ENCODE measurements at places on chromosomes 3 and 15.

GRCh38 chr15:46710401-46710960, 1006.8 kb upstream of the SEMA6D start:
- DNase-seq: no peak

DNA sequence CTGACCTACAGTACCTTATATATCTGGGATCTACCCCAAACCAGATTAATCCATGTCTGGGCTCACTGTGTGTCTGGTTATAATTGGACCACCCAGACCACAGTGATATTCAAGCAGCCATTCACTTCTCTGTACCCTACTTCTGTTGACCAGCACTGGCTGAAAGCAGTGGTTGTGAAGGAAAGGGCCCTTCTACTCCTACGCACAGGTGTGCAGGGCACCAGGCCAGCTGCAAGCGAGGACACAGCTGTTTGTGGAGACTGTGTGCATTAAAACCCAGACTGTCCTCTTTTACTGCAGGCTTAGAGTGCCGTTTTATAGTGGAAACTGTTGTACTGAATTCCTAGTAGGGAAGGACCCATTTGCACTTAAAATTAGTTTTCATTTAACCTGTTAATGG, 29.5 kb downstream of the CTDSPL start:
- no peak for DNase-seq

GRCh38 chr3:42830437-42831320, 21.4 kb downstream of the ACKR2 start:
- no peak for DNase-seq

DNA sequence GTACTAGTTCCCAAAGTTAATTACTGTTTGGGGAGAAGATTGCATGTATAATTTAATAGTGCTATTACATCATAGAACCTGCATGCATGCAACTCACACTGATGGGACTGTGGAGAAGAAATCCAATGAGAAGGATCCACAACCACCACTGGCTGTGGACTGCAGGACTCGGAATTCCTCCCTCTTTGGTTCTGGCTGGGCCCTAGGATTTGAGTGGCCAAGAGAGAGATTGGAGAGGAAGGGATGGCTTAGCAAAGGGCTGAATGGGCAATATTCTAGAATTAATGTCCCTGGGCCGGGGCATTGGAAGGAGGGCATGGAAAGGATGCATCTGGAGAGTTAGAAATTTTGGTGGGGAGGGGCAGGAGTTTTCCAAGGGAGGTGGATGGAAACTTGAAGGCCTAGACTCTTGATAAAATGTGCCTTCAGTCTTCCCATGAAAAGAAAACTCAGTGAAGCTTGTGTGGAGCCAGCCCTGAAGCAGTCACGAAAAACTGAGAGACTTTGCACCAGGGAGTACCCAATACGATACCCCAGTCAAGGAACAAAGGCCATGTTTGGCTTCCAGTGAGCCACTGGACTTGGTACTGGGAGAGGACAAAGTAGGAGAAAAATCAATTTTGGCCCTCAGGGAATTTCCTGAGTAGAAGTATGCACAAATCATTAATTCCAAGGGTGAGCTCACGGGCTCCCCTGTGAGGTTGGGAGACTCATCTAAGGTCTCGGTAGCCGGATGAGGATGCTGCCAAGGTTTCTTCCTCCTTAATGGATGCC, 31.4 kb upstream of the TPM1 start:
- DNase-seq: no peak

DNA sequence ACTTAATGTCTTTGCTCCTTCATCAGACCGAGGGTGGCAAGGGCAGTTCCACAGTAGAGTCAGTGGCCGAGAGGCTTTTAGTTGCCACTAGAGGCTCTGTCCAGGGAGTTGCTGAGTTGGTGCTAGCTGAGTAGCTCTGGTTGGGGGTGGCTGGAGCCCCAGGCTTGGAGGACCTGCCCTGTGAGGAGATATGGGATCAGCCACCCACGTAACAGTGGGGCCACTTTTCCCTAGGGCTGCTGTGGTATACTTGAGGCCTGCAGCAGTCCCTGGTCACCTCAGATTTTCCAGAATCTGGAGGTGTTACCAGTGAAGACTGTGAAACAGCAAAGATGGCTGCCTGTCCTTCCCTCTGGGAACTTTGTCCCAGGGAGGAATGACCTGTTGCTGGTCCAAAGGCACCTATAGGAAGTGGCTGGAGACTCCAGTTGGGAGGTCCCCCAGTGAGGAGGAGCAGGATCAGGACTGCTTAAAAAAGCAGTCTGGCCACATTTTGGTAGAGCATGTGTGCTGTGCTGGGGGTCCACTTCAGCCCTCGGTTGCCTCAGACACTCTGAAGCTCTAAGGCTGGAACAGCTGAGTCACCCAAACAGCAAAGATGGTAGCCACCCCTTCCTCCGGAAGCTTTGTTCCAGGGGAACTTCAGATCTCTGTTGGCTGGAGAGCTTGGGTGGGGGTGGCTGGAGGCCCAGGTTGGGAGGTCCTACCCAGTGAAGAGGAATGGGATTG, 72.9 kb downstream of the AKAP13 start:
- no peak for DNase-seq

- DNase-seq: peak; percentile 22
Observed at GRCh38 chr15:79970624-79971434, at the start of gene BCL2A1. BCL2A1 (minus strand) TSS chr15:79971196; CDS start chr15:79971119, 77 bp downstream.

DNA sequence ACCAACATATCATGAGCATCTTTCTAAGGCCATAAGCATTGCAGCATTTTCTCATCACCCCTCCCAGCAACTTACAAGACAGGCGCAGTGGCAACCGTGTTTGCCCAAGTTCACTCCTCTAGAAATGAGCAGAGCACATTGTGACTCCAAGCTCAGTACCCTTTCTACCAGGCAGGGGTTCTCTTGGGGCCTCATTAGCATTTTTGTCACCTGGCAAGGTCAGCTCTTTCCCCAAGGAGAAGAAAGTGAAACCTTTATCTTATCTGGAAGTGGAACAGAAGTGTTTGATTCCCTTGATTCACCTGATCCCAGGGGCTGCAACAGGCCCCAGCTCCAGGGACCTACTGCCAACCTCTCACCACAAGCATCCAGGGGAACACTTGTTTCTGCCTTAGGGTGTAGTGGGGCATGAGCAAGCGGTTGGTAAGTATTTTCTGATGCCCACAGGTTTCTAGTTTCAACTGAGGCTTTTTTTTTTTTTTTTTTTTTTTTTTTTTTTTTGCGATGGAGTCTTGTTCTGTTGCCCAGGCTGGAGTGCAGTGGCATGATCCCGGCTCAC, 44.0 kb upstream of the HERC1 start:
- DNase-seq: no peak

- DNase-seq: no peak
Observed at GRCh38 chr3:89859757-89860156, 752.3 kb downstream of the EPHA3 start.

DNA sequence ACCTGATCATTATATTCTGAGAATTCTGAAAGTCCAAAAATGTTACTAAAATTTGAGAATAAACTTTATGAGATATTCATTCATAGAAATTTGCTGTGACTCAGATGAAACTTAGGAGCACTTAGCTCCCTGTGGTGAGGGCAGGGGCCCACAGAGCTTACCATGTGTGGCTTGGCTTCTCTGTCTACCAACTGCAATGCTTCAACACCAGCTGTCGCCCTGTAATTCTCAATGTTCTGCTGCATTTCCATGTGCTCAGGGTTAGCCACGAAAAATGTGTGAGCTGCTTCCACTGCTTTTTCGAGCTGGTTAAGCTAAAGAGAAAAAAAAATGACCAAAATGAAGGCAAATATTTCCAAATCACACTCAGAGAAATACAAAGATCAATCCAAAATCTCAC, 125.6 kb downstream of the P3H2 start:
- no peak for DNase-seq

GRCh38 chr3:143278721-143279120, 159.2 kb downstream of the CHST2 start:
- DNase-seq: no peak

- no peak for DNase-seq
Observed at GRCh38 chr3:45079715-45080114, 53.6 kb downstream of the CLEC3B start.

DNA sequence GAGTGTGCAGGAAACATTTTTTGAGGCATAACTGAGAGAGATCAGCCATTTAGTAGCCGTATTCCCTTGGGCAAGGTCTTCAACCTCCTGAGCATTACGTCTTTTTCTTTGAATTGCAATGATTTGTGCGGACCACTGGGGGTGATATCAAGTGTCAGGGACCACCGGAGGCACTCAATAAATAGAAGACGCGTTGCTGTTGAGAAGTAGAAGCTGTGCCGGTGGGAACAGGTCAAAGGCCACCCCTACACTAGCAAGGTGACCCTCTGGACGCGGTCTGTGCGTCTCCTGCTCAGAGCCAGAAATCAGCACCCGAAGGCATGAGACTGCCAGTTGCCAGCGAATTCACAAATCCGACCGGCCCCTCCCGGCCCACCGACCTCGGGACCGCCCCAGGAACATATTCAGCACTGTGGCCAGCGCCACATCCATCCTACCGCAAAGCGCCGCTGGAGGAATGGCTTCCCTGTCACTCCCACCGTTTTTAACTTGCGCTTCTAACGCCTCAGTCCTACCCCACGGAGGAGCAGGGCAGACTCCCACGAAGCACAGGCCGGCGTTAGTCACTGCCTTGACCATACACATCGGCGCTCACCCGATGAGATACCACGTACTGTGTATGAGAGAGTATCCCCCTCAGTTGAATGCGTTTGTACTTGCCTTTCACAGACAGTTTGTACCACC, 1.4 kb upstream of the GHSR start:
- no peak for DNase-seq

All from HS-27A (cell line).